Stimulated activated CD4-positive, alpha-beta T cell treated with anti-CD3 and anti-CD28 coated beads, Interleukin-2, amount 100 ng/mL, for 24 hours (primary cell): ENCODE measurements at places on chromosomes 6 and 20.

- no peak for DNase-seq
Measured at GRCh38 chr6:146041282-146041681, 12.4 kb downstream of the GRM1 start.

- peak; percentile 34 for DNase-seq
Measured at GRCh38 chr6:11730641-11731040, 48.0 kb downstream of the ADTRP start.

DNA sequence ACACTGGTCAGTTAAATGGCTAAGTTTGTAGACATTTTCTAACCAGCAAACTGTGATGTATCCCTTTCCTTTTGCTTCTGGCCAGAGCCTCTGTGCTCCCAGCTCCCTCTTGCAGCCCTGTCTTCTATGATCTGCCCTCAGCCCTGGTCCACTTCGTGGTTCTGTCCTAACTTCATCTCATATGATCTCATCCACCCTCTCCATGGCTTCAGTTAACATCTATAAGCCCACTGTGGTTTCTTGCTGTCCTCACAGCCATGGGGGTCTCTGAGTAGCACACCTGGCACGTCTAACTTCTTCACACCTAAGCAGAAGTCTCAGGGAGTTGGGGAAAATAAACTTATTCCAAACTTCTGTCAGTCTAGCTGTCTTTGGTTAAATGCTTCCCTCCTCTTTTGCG, 81.8 kb downstream of the IRF4 start:
- DNase-seq = no peak

- no peak for DNase-seq
Measured at GRCh38 chr6:124967444-124967843, 5.2 kb downstream of the RNF217 start.

DNA sequence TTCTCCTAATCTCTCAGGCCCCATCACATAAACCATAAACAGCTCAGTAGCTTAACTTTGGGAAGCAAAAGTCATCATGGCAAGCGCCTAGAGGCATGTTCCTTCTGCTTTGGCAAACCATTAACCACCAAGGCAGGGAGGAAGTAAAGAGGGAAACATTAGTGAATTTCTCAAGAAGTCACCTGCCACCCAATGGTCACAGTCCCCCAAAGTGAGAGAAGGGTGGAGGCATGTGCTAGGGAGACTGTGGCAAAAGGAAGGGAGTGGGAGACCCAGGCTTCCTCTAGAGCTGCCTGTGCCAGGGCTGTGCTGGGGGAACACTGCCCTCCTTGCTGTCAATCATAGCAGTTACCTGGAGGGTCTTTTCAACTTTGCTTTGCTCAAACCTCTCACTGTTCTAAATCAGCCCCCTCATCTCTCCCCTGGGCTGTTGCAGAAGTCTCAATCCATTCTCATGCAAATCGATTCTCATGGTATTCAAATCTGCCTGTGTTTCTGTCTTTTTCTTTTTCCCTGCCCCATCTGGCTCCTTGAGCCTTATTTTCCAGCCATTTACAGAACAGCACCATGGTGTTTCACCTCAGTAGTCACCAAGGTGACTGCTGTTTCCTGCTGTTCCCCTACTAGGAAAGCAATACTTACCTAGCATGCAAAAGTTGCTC, 1.8 kb upstream of the RNF24 start:
- no peak for DNase-seq

- DNase-seq = no peak
Measured at GRCh38 chr20:18527836-18528235, 20.1 kb downstream of the SEC23B start.

DNA sequence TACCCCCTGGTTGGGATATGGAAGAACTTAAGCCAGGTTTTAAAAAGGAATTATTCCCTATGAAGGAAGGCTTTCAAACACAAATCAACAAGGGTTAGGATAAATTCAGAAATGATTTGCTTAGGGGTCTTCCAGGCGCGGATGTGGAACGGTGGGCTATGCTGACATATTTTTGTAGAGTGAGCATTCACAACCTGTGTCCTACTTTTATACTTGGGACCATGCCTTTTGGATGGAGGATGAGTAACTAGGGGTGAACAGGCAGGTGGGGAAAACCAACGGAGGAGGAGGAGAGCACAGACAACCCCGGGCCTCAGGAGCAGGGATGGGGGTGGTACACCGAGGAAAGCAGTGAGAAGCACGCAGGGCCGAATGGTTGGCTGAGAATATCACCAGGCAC, 5.9 kb downstream of the MYLK4 start:
- no peak for DNase-seq

DNA sequence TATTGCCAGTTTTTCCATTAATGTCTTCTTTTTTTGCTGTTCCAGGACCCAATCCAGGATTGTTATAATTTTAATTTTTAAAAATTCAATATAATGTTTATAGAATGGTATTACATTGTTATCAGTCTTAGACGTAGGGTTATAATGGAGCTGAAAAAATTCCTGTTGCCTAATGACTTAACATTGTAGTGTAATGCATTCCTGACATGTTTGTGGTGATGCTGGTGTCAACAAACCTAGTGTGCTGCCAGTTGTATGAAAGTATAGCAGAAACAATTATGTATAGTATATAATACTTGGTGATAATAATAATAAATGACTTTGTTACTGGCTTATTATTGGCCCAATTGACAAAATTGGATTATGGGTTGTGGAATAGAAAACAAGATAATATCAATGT, 30.4 kb downstream of the KIZ start:
- no peak for DNase-seq

DNA sequence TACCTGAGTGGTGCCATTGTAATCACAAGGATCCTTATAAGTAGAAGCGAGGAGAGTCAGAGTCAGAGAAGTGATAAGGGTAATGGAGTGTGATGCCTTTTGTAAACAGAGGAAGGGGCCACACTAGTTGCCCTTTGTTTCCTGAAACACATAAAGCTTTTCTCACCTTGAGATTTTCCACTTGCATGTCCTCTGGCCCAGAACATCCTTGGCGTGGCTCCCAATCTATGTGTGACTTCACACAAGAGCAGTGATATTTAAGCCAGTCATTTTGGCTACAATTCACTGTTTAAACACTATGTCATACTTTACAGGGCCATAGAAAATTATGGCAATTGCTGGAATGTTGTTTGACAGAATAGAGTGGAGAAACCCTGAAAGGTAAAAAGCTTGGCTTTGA, 121.2 kb upstream of the BTN3A2 start:
- no peak for DNase-seq

- no peak for DNase-seq
Measured at GRCh38 chr6:47567586-47567985, 90.0 kb downstream of the CD2AP start.

- no peak for DNase-seq
Measured at GRCh38 chr6:19354181-19354580, 483.0 kb upstream of the ID4 start.

GRCh38 chr6:122694075-122694474, 83.9 kb downstream of the PKIB start:
- DNase-seq = no peak

- no peak for DNase-seq
Measured at GRCh38 chr6:17116117-17116440, 14.2 kb downstream of the STMND1 start.

DNA sequence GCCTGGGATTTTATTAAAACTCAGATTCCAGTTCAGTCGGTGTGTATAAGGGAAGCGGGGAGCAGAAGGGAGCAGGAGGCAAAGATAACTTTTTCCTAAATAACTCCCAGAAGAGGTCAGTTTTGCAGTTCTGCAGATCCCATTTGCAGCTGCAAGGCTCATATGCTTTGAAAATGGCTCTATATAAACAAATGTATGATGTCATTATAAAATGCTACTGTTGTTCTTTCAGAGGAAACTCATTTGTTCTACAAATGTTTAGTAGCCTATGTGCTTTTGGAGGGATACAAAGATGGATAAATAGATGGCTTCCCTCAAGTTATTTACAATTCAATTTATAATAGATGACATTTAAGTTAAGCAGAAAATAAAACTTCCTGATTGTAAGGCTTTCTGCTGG, 29.2 kb upstream of the DSP start:
- no peak for DNase-seq

DNA sequence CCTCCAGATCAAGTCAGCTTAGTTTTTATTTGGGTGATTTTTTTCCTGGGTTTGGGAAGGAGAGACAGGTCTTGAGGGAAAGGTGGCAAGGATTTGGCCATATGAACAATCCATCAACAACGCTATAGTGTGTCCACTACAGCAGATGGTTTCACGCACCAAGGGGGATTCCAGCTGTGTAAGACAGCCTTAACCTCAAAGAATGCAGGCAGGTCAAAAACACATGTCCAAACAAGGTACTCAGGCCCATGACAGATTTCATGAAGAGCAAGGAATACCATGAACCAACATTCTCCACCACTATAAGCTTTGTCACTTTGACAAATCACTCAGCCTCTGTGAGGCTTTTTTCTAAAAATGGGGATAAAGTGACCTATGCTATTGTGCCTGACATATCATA, 2.0 kb downstream of the AIF1 start:
- no peak for DNase-seq
